Upper lobe of left lung (tissue), 6 donors: ENCODE measurements at places on chromosomes 7 and 10. TPM values are rescaled to one million over a fixed set of nuclear protein-coding genes. Genes with fewer than 3 reads are reported as not detected.

Gene GDF2
- total RNA-seq, result not detected

Gene GRID2IP
- total RNA-seq, result 0.49 TPM

Gene RSPH10B2
- total RNA-seq, result 20.1 TPM

Gene SLC39A12
- total RNA-seq, result 1.9 TPM

Gene CLRN3
- not detected for total RNA-seq

Gene ANXA8
- 22.2 TPM for total RNA-seq

Gene CFAP69
- 29.3 TPM for total RNA-seq

DNA sequence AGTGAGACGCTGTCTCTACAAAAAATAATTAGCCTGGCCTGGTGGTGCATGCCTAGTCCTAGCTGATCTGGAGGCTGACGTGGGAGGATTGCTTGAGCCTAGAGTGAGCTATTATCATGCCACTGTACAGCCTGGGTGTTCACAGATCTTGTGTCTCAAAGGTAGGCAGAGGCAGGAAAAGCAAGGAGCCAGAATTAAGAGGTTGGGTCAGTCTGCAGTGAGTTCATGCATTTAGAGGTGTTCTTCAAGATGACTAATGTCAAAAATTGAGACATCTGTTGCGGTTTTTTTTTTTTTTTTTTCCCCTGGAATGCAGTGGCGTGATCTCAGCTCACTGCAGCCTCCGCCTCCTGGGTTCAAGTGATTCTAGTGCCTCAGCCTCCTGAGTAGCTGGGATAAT is 5.4 kb downstream of the PPIA start:
- H3K27me3 ChIP-seq, result no peaks in the 10 kb centered on the region
- DNase-seq, result no peak
- no peak overlapping the region for H3K27ac ChIP-seq
- H3K4me3 ChIP-seq, result no peak overlapping the region

- no peak for DNase-seq
- no peaks in the 10 kb centered on the region for H3K4me1 ChIP-seq
- H3K27ac ChIP-seq, result no peak overlapping the region
- H3K4me3 ChIP-seq, result no peak overlapping the region
- H3K36me3 ChIP-seq, result no peaks in the 10 kb centered on the region
- H3K27me3 ChIP-seq, result no peaks in the 10 kb centered on the region
These were observed 36.4 kb downstream of the COPG2 start for GRCh38 chr7:130632111-130632510.

- H3K36me3 ChIP-seq, result no peaks in the 10 kb centered on the region
- no peak for DNase-seq
- H3K4me1 ChIP-seq, result no peaks in the 10 kb centered on the region
- H3K27me3 ChIP-seq, result no peaks in the 10 kb centered on the region
These were observed 29.4 kb upstream of the LYZL1 start for GRCh38 chr10:29259498-29259897.

GRCh38 chr7:151761957-151762356 is 115.0 kb downstream of the PRKAG2 start:
- no peak for DNase-seq
- no peaks in the 10 kb centered on the region for H3K27me3 ChIP-seq
- H3K4me3 ChIP-seq, result no peak overlapping the region

- no peaks in the 10 kb centered on the region for H3K36me3 ChIP-seq
- no peaks in the 10 kb centered on the region for H3K4me1 ChIP-seq
- no peak overlapping the region for H3K27ac ChIP-seq
- H3K4me3 ChIP-seq, result no peak overlapping the region
- H3K27me3 ChIP-seq, result no peaks in the 10 kb centered on the region
These were observed 725.3 kb upstream of the FZD8 start for GRCh38 chr10:36367362-36367761.
